ENCODE measurements at places on chromosomes 7 and 10.

DNA sequence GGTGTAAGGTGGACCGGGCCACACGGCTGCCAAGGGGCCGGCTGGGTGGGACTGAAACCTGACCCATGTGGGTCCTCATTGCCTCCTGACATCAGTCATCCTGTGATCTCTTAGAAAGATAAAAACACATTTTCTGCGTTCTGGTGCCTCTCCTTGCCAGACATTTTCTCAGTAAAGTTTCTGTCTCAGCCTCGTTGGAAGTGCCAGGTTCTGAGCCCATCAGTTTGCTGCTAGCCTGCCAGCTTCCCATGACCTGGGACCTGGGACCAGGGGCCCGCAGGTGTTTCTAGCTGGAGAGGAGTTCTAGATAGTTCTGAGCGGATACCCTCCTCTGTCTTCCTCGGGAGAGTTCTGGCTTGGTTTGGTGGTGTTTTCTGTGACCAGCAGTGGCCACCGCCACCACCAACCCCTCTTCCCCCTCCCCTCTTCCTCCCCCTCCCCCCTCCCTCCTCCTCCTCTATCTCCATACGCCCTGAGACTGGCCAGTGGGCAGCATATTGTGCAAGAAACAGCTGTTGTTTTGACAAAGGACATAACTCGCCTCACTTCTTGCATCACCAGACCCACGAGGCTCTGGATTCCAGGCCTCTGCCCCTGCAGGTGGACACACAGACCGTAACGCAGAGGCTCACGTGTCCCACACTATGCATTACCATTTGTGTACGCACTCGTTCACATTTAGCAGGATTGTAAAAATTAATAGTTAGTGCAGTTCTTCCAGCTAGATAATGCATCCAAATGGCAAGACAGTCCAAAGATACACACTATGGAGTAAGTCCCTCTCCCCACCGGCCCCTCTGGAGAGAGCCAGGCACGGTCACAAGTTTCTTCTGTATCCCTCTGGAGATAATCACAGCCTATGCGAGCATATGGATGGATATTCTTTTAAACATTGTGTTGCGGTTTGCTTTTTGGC lies 94.6 kb downstream of the CUX1 start:
- no peak for DNase-seq

- DNase-seq = no peak
Measured at GRCh38 chr10:110430340-110431273, 67.1 kb upstream of the DUSP5 start.

- no peak for DNase-seq
Measured at GRCh38 chr10:6351495-6351894, 148.8 kb downstream of the PFKFB3 start.

DNA sequence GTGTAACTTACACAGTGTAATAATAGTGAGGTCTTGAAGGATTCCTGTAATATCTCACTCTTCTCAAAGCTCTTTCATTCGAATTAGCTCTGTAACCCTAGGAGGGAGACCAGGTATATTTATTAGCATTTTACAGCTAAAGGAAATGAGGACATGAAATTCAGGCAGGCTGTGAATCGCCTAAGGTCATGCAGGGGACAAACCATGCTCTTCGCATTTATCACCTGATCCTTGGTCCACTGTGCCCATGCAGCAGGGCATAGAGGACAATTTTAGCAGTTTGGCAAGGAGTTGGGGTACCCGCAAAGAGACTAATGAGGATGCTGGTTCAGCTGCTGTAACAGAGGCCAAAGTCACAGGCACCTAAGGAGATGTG lies 14.8 kb upstream of the LAMB1 start:
- no peak for DNase-seq

DNA sequence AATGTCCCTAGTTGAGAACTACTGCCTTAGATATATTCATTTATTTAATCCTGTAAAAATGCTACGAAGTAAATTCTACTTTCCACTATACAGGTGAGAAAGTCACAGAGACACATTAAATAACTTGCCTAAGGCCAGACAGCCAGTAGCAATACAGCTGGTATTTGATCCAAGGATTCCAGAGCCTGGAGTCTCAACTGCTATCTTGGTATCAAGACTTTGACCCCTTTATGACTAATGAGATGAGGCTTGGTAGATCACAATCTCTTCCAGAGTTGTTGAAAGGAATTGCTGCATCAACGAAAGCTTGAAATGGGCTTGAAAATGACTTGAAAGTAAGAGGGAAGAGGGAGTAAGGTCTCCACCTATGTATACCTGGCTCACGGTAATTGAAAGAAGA lies 83.3 kb downstream of the ORC5 start:
- no peak for DNase-seq

GRCh38 chr10:78513986-78514385 lies 480.3 kb downstream of the RPS24 start:
- DNase-seq = no peak
